ENCODE measurements at places on chromosomes 4 and X.

GRCh38 chrX:151713849-151714248 lies 2.0 kb upstream of the FATE1 start:
- no peak for DNase-seq

DNA sequence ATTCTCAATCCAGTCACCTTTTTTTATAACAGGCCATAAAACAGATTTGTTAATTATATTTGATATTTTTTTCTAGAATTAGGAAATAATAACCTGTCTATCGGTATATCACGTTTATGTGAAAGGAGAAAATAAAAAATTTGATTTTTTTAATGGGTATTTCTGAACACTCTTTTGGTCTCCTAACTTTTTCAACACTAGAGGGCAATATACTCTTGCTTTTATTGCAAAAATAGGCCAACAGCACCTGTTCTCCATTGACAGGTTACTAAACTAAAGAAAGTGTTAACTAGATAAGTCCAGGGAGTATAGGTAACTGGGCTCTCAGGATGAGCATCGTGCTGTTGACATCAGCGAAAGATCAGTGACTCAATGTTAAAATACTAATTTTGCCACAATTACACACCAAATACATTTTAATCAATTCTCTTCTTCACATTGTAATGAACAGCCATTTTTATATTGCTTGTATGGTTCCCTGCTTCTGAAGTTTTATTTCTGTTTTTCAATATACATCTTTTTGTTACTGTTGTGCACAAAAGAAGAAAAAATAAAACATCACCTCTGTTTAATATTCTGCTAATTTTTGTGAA lies 22.8 kb downstream of the NDST4 start:
- no peak for DNase-seq

DNA sequence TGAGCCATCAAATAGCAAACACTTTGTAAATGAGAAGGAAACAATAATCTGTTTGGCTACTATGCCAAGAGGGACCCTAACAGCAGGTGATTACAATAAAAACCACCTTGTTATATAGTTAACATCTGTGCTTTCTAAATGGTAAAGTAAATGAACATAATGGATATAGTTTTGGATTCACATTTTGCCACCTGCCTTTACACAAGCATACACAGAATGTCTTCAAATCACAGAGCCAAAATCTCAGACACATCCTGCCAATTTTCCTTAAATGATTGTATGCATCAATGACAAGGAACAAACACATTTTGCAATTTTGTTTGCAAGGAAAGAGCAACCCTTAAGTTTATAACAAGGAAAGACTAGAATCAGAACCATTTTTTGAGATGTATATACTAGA lies 334.2 kb downstream of the FSTL5 start:
- DNase-seq = no peak

DNA sequence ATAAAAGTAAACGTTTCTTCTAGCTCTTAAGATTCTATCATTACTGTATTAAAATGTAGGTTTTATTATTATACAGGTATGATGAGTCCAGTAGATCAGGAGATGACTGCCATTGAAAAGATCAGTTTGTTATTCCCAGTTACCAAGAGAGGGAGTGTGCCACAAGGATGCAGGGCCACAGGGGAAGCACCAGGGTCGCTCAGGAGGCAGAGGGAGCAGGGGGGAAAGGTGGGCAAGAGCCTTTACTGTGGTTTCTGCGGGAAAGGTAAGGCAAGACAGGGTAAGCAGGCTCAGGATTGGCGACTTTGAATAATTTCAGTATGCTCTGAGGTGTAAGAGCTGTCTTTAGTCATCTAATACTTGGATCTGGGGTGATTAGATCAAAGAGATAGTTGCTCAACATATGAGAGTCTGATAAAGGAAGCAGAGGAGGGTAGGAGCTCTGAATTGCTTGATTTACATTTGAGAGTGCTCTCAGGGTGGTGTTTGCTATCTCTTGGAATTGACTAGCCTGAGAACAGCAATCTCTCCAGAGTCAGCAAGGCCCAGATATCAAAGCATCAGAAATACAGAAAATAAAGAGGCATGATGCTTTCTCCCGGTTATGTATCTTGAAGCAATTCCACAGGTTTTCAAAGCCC lies 86.0 kb downstream of the NDST3 start:
- no peak for DNase-seq

DNA sequence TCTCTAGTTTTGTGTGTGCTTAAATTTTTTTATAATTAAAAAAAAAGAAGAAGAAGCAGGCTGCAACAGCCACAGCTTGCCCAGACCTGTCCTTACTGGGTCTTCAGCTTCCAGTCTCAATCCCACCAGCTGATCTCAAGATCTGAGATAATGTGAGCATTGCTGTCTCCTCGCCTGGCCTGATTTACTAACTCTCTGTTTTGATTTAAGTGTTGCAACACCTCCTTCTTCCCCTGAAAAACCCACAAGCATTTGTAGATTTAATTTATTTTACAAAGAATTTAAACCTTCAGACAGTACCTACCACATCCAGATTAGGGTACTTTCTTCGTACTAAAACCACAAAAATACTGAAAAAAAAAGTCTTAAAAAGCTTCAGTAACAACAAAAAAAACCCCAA lies 38.0 kb downstream of the FAM241A start:
- DNase-seq = no peak

DNA sequence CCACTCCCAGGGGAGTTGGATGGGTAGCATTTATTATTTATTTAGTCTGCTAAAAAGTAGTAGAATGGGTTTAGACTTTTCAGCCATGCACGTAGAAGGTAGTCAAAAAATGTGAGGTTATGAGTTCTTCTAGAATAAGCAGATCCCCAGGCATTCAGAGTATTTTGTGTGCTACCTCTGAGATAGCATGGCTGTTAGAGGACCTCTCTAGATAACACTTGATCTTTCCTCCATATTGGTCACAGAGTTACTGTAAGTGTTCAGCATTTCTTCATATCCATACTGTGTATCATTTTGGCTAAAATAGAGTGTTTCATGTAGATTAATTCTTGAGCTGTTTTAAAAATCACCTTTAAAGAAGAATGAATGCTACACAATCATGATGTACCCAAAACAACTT lies 58.4 kb downstream of the KLHL5 start:
- no peak for DNase-seq

DNA sequence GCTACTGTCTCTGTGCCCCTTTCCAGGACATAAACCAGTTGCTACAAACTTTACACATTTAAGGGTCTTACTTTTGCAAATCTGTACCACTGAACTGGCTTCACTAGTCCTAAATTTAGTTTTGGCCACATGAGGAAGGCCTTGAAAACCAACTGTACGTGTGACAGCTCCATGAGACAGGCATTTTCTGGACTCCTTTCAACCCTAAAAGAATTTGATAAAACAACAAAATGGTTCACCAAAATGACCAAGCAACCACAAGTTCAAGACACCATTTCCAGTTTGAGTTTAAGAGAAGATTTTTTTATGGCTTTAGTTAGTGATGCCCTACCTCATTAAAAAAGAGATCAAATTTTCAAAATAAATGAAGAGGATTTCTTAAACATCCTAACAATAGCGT lies 246.4 kb downstream of the ZNF674 start:
- DNase-seq = no peak

- DNase-seq = no peak
Measured at GRCh38 chr4:8906991-8907595, 35.5 kb upstream of the HMX1 start.

DNA sequence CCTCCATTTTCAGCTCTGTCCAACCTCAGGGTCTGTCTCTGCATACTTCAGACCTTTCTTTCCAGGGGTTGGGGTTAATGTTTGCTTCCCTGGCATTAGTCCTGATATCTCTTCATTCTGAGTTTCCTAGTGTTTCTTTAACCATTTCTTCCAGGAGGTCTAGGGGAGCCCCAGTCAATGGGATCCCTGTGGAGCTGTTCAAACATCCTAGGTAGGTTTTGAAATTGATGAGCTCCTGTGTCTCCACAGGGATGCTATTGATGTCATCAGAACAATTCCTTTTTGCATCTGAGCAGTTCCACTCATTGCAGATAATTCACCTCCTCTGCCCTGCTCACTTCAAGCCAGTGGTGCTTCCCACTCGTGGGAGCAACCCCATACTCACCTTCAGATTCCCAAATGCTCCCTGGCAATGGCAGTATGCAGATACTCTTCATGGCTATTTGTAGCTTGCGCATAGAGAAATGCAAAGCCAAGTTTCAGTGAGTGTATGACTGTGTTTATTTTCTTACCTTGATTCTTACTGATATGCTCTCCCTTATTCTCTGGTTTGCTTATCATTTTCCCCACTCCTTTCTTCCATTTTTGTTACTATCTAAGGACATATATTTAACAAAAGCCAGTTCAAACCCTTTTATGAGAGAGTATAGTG lies 33.7 kb upstream of the LIMCH1 start:
- no peak for DNase-seq
